T follicular helper cell (primary cell): ENCODE measurements at places on chromosomes 6 and 20.

DNA sequence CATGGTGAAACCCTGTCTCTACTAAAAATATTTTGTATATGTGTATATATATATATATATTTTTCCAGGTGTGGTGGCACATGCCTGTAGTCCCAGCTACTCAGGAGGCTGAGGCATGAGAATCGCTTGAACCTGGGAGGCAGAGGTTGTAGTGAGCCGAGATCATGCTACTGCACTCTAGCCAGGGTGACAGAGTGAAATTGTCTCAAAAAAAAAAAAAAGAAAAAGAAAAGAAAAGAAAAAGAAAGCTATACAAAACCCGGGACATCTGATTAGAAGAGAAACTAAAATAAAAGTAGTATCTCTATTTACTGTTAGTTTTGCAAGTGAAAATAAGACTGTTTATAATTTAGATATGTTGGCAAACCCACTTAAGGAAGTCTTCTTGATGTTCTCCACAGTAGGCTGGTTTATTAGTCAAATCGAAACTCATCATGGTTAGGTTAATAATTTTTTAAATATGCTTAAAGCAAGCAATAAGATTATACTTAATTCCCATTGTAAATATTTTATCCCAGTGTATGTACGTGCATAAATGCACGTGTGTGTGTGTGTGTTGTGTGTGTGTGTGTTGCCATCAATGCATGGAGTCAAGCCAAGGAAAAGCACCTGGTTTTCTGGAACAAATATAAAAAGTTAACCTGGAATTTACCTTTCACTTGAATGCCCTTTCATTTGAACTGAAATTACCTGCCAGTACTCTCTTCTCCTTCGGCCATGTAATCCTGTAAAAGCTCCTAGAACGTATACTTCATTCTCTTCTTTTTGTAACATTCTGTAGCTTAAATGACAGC is 7.1 kb downstream of the VNN2 start:
- no peak for DNase-seq

DNA sequence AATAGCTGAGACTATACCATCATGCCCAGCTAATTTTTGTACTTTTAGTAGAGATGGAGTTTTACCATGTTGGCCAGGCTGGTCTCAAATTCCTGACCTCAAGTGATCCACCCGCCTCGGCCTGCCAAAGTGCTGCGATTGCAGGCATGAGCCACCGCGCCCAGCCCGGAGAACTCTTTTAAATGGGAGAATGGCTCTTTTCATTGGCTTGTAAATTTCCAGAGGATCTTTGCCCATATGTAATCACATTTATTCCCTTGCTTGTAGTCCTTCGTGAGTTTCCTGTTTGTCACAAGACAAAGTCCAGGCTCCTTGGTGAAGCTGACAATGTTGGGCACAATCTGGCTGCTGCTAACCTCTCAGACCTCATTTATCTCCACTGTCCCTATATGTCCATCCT is 135.1 kb downstream of the CEP57L1 start:
- DNase-seq: no peak

DNA sequence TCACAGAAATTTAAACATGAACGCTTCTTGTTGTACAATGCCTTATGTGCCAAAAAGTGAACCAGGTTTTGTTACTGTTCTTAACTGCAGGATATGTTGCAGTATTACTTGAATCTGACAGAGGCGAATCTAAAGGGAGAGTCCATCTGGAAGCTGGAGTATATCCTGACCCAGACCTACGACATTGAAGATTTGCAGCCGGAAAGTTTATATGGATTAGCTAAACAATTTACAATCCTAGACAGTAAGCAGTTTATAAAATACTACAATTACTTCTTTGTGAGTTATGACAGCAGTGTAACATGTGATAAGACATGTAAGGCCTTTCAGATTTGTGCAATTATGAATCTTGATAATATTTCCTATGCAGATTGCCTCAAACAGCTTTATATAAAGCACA is 19.9 kb downstream of the SMPDL3A start:
- no peak for DNase-seq

DNA sequence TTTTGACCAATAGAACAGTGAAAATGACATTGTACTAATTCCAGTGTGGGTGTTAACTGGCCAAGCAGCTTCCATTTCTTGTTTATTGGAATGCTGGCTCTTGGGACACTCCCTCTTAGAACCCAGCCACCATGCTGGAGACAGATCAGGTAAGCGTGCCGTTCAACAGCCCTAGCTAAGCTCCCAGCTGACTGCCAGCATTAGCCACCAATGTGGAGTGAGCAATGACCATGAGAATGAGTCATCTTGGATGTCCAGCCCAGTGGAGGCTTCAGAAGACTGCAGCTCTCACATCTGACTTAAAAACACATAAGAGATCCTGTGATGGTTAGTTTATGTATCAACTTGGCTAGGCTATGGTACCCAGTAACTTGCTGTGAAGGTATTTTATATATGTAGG is 3.0 kb upstream of the LINC00237 start:
- DNase-seq: no peak

- DNase-seq: no peak
Measured at GRCh38 chr6:63514488-63515173, 57.6 kb upstream of the LOC128125822 start.

DNA sequence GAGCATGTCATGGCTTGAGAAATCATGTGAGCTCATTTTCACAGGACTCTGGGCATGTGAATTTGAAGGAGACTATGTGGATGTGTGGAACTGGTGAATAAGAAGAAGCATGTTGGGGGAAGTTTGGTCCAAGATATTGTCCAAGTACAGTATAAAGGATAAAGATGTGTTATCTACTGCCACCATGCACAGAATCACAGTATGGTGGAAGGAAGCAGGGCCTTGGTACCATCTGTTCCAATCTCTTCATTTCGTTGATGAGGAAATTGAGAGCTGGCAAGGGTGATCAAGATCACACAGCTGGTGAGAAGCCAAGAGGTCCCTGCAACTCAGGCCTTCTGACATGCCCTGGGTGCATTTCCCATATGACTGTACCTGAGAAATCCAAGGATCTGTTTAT is 31.5 kb upstream of the RIPOR2 start:
- DNase-seq: no peak

GRCh38 chr20:43963233-43963632 is 48.6 kb downstream of the TOX2 start:
- no peak for DNase-seq

DNA sequence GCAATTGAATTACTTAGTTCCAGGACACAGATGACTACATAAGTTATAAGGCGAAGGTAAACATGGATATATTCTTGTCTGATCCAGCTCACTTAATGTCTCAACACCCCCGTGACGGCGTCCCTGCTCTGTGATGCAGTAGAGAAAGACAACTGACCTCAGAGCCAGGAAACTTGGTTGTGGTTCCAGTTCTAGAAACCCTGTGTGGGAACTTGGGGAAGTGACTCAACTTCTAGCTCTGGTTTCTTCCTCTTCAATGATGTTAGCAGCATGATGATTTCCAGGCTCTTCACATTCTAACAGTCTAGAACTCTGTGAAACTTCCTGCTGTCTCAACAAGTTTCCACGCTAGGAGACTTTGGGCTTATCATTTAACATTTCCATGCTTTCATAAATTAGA is 18.4 kb downstream of the LAMA4 start:
- DNase-seq: no peak

DNA sequence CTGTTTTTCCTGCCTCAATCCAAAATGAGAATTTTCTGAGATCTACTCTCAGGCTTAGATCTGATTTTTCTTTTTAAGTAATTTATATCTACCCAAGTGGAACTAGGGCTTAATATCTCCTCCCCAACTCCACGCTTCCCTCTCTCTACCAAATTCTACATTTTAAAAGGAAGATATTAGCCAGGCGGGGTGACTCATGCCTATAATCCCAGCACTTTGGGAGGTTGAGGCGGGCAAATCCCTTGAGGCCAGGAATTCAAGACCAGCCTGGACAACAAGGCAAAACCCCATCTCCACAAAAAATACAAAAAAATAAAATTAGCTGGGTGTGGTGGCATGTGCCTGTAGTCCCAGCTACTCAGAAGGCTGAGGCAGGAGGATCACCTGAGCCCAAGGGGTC is 61.0 kb downstream of the MTFR2 start:
- DNase-seq: no peak

DNA sequence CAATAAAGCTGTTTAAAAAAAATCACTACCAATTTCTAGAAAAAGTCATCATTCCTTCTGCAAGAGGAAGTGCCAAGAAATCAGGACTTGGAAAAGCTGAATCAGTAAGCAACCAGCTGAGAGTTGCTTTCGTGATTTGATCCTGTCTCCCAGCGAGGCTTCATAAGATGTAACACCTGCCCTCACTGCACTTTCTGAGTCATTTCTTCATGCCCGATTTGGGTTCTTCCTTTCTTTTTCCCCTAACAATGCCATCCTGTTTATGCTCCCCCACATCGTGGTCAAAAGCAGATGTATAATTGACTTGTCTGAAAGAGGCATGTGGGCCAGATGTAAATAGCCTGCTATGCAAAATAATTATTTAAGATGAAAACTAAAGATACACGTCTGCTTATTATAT is 52.1 kb downstream of the RIPOR2 start:
- no peak for DNase-seq

GRCh38 chr20:50834599-50835005 is 39.7 kb downstream of the BCAS4 start:
- DNase-seq: no peak

- no peak for DNase-seq
Measured at GRCh38 chr6:116536216-116536621, 9.3 kb downstream of the TRAPPC3L start.

GRCh38 chr6:47180633-47181032 is 129.1 kb downstream of the TNFRSF21 start:
- DNase-seq: no peak

DNA sequence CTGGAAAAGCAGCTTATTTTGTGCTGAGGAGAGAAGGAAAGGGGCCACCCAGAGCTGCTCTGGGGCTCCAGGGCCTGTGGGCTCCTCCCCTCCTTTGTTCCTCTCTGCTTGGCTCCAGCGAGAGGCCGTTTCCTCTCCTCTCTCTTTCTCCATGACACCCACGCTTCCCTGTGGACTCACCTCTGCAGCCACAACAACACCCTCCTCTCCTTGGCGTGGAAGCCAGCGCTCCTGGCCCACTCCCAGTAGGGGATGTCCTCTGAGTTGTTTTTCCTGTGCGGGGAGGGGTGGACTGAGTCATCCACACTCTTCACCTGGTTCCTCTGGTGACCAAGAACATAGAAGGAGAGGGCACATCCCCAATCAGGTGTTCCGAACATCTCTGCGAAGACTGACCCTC is 4.9 kb upstream of the CDSN start:
- DNase-seq: no peak

DNA sequence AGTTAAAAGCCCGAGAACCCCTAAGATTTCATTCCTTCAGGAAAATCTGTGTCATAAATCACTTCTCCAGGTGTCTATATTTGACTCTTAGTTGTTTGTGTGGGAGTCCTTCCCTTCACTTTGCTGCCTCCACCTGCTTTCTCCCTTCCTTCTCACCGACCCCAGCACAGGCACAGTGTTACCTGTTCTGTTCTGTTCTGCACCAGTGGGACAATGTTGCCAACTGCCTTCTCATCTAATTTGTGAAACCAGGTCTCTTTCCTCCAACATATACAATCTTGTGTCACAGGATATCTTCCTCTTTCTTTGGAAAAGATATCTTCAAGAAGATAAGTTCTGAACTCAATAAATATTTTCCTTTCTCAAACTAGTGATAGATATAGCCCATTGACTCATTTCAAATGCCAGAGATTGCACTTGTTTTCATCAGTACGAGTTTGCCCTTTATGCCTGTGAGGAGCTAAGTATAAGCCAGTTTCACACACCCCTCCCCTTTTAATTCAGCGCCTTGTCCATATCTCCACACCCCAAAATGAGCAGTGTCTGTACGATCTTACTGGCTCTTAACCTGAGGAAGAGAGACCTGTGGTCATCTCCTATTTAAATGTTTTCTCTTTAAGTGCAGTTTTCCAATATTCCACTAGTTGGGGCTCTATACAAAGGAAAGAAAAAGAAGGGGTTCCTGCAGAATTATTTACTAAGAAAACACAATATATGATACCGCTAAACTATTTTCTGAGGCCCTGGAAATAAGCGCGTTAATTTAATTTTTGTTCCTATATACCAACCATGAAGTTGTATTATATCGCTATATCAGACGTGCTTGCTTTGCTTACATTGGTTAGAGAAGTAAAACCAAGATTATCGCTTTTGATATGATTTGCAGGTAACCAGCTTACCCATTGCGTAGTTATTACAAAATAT is 81.6 kb upstream of the PREP start:
- DNase-seq: no peak

- DNase-seq: no peak
Measured at GRCh38 chr6:31383149-31383548, 20.2 kb upstream of the MICA start.

DNA sequence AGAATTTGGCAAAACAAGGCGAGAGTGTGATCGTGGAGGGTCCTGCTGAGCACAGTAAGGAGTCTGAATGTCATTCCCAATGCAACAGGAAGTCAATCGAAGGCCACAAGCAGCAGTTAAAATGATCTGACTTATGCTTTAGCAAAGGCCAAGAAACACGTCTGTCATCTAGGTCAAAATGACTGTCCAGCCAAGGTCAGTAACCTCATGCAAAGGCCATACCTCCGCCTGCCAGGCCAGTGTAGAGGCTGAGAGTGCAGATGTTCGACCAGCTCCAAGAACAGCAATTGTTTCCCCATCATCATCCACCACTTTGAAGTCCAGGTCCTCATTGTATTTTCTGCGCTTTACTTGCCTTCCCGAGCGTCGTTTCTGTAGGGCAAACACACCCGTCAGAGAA is 105.6 kb downstream of the CHD6 start:
- no peak for DNase-seq

DNA sequence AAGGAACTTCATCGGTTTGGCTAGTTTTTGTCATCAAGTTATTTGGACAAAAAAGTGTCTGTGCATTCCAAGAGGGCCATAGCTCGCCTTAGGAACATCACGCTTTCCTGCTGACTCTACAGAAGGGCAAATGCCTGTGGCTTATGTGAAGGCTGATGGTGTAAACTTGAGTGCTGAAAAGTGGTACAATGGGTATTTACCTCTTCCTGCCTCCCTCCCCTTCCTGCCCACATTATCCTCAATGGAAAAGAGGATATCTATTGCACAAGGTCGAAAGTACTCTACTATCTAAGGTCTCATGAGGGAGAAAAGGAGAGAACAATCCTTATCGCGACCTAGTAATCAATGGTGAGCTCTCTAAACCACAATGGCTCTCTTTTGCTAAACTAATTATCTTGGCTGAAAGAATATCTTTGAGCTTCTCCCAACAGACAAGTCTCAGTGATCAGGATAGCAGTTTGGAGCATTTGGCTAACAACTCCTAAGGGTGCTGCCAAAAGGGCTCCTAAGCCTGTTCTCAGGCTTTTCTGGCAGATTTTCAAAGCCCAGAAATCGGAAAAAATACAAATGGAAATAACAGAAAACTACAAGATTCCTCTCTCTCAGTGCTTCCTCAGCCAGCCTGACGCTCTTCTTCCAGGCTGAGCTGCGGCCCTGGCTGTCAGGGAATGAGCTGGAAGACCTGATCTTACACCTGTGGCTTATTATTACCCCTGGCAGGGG is 42.6 kb upstream of the ENPP1 start:
- DNase-seq: no peak

- DNase-seq: no peak
Measured at GRCh38 chr6:16209539-16209938, 28.8 kb upstream of the GMPR start.
